ENCODE measurements at places on chromosomes 5 and 9. TPM values are rescaled to one million over a fixed set of nuclear protein-coding genes. Genes with fewer than 3 reads are reported as not detected.

FOCAD gene
- polyA plus RNA-seq: 5.3 TPM

LCN12 gene
- polyA plus RNA-seq: not detected

MSMP gene
- polyA plus RNA-seq: 3.8 TPM

STK32A gene
- polyA plus RNA-seq: not detected

SLC36A3 gene
- polyA plus RNA-seq: not detected

PRKACG gene
- polyA plus RNA-seq: not detected

TBC1D9B gene
- 57.2 TPM for polyA plus RNA-seq

CDO1 gene
- polyA plus RNA-seq: not detected

PRR16 gene
- polyA plus RNA-seq: not detected

SETX gene
- 39.3 TPM for polyA plus RNA-seq

POLE3 gene
- polyA plus RNA-seq: 83.2 TPM

RETREG1 gene
- 9.3 TPM for polyA plus RNA-seq

C8G gene
- polyA plus RNA-seq: not detected

LCN10 gene
- 68.0 TPM for polyA plus RNA-seq

SPATA31A3 gene
- not detected for polyA plus RNA-seq

ESM1 gene
- 0.10 TPM for polyA plus RNA-seq

PCDHB11 gene
- polyA plus RNA-seq: not detected

ADAMTSL2 gene
- not detected for polyA plus RNA-seq

FOXD1 gene
- polyA plus RNA-seq: not detected

UBE2B gene
- 65.2 TPM for polyA plus RNA-seq

Data from IgD-negative memory B cell (primary cell).